Kidney tubule cell (primary cell): ENCODE measurements at places on chromosomes 3 and 15.

DNA sequence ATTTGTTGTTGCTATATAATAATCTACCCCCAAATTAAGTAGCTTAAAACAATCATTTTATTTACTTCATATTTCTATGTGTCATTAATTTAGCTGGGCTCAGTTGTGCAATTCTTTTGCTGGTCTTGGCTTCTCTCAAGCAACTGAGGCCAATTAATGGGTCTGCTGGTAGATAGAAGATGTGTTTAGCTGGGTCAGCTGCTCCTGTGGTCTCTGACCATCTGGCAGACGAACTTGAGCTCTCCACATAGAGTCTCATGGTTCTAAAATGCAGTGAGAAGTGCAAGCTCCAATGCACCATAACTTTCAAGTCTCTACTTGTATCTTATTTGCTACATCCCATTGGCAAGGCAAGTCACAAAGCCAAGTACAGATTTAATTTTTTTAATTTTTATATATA, 515.6 kb downstream of the ZIC1 start:
- DNase-seq, result no peak

DNA sequence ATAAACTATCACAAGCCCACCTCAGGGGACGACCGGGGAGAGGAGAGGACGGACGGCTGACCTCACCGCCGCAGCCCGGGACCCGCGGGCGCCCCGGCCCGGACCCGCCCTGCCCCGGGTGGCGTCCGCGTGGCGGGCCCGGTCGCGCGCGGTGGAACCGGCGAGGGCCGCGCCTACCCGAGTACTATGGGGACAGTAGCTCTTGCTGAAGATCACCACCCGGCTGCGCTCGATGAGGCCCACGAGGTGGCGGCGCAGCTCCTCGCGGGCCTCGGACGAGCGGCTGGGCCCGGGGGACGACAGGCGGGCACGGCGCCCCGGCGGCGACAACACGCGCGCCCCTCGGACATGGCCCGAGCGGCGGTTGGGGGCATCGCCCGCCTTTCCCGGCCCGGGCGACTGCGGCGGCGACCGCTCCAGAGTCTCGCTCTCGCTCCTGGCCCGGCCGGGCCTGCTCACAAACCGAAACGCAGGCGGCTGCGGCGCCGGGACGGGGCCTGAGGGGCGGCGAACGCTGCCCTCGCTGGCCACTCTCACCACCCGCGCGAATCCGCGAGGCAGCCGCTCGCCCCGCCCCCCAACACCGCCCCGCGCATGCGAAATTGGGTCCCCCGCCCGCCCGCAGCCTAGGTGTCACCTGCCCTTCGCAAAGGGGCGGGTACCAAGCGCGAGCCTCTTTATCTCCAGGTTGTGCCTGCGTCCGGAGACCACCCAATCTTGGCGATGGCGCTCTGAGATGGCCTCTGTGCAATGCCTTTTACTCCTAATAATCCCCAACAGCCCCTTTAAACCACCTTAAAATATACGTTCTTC, at the start of gene TXNRD3:
TXNRD3 (minus strand) TSS at position 554 of the 813 bp plus-strand sequence.
- DNase-seq, result peak; percentile 79

GRCh38 chr3:31772272-31772671, 208.8 kb downstream of the OSBPL10 start:
- no peak for DNase-seq

DNA sequence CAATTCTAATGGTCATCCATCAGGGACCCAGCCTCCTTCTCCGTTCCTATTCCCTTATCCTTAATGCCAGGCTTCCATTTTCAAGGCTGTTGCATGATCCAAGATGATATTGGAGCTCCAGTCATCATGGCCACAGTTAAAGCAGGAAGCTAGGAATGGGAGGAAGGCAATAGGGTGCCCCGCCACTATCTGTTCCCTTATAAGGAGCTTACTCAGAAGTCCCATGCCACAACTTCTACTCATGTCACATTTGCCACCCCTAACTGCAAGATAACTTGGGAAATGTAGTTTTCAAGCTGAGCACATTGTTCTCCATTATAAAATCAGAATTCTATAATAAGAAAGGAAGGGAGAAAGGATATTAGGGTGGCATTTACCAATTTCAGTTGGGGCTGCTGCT, 38.6 kb upstream of the SPSB4 start:
- no peak for DNase-seq

DNA sequence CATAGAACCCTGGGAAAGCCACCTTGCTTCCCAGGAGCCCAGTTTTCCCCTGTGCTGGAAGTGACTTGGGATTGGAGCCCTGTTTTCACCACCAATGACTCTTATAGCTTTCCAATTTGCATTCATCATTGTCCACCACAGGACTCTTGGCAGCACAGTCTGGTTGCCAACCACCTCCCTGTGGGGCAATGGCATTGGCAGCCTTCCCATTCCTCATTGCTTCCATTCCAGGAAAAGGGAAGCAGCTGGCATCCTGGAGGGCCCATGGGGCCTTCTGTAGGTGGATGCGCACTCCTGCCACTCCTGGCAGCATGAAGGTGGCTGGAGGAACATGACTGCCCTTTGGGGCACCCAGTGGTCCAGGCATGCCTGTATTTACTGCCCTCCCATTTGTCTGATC, 57.7 kb downstream of the FEM1B start:
- DNase-seq, result peak; percentile 73

- DNase-seq, result peak; percentile 77
These were observed 255.4 kb upstream of the ARPP21 start for GRCh38 chr3:35383719-35384555.

DNA sequence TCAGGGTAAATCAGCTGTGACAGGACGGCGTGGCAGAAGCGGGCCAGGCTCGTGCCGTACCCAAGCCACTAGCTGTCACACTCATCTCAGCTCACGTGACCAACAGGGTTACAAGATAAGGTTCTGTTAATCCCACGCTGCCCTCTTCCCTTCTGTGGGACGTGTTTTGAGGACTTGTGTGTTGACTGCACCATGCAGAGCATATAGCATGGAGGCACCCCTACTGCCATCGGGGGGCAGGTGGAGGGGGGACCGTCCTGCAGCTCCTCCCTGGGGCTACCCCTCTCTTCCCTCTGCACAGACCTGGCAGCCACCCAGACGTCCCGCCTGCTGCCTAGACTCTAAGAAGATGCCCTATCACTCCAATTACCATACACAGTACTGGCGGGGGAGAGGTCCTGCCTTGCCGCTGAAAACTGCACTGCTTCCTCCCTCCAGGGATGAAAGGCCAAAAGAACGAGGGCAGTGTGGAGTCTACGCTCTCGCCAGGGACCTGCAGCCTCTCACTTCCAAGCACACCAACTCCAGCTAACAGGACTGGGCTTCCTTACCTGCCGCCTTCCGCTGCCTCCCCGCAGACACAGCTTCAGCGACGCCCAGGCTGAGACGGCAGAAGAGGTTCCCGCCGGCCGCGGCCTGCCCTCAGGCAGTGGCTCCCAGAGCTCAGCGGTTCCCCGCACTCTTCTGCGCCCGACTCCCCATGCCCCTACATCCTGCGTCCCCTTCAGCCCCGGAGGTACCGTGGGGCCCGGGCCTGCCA, at the start of gene TNK2:
TNK2 (minus strand) TSS at position 618 of the 760 bp plus-strand sequence. CDS start 19,963 bp downstream, outside the sequence.
- DNase-seq, result peak; percentile 62

DNA sequence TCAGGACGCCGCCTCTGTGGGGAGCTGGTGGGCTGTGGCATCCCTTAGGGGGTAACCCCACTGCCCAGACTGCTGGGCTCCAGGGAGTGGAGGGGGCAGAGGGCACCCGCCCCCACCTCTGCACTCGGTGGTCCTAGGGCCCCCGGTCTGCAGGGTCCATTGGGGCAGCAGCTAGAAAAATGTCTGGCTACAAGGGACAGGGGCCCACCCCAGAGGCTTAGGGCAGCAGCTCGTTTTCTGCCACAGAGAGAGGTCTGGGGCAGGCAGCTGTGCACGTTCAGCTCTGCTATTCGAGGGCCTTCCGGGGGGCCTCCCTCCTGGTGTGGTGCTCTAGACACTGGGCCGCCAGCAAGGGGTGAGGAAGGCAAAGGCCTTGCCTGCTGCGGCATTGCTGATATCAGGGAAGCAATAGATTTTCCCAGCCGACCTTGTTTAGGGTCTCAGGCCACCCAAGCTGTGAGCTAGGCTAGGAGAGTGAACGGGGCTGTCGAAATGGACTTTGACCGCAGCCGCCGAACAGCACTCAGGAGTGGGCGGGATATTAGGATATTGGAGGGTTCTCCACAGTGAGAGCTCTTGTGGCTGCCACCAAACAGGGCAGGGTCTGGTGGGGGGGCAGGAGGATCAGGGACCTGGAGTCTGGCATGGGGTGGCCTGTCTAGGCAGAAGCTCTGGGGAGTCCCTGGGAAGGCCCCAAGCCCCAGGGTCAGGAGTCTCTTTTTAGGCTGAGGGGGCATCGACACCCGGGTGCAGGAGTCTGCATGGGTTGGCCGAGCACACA, 61.4 kb upstream of the KLF13 start:
- no peak for DNase-seq

GRCh38 chr3:29195056-29195455, 85.8 kb upstream of the RBMS3 start:
- DNase-seq, result peak; percentile 93

- DNase-seq, result no peak
These were observed 30.4 kb downstream of the SLC24A1 start for GRCh38 chr15:65651831-65652749.

DNA sequence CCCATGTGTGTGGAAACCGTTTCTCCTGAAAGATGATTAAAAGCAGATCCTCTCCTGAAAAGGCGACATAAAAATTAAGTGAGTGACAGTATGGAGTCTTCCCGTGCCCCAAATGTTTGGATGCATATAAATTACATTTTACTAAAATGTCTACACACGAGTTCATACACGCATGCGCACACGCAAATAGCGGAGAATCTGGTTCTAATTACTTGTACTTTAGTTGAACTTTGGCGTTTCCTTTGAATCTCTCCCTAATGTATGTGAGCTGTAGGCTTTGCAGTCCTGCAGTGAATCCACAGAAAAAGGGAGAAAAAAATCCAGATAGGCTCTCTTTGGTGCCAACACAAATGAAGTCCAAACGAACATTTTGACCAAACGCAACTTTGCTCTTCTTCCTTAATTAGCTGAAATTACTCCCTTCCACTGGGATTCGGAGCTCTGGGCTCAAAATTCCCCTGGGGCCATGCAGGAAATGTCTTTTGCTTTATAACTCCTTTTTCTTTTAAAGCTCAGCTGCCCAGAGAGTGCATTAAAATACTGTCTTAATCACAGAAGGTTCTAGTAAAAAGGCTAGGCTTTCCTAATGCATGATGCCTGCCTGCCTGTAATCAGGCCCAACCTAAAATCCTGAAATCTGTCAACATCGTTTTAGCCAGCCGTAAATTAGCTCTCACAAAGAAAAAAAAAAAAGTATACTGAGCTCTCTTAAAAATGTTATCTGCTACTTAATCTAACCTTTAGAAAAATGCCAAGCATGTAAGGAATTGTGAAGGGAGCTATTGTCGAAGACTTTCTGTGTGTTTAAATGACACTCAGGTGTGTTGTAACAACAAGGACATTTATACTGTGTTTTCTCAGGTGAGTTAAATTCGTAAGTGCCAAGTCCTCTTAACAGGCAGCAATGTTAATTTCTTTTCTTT, 26.2 kb downstream of the RARB start:
- peak; percentile 20 for DNase-seq

- DNase-seq, result no peak
These were observed 112.9 kb upstream of the ARHGEF3 start for GRCh38 chr3:56914646-56915045.

- peak; percentile 49 for DNase-seq
These were observed 1.6 kb upstream of the GOLM2 start for GRCh38 chr15:44286814-44287452.

GRCh38 chr3:106510206-106510605, 641.4 kb upstream of the CBLB start:
- DNase-seq, result no peak

DNA sequence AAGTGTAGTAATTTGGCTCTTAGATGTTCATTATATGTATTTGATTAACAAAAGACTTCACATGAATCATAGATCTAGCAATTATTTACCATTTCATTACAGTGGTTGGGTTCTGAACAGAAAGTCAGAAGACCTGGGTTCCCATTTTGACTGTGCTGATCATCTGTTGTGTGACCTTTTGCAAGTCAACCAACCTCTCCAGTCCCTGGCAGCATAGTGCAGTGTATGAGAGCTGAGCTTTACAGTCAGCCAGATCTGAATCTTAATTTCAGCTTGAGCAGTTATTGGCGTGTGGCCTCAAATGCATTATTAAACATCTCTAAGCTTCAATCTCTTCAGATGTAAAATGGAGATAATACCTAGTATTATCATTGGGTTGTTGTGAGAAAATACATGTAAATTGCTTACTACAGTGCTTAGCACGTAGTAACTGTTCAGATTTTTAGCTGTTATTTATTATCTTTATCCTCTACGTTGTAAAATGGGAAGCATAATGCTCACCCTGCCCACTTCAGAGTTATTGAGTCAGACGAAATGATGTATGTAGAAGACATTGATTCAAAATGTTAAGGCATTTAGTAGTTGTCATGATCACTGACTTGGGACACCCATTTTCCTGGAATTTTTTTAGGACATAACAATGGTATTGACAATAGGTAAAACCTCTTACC, 104.0 kb downstream of the KLHL25 start:
- no peak for DNase-seq

GRCh38 chr3:43865351-43865750, 174.6 kb downstream of the ABHD5 start:
- no peak for DNase-seq

DNA sequence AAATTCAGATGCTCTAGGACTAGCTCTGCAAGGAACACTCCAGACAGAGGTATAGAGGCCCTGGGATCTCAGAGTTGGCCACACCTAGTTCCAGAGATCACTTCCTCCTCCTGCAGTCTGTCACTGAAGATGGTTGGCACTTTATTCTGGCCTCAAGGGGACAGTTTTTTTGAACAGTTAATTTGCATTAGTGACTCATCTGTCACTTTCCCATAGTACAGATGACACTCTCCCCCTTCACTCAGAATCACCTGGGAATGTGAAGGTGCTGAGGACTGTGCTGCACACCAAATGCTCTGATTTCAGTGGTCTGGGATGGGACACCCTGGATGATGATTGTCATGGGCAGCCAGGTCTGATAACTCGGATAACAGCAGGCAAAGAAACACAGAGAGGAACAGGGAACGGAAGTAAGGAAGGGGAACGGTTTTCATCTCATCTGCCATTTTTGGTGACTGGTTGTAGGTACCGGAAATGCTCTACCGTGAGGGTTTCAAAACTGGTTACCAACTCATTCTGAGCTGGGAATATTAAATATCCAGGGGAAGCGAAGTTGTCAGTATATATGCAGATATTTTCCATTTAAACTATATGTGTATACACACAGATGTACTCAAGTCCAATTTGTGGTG, 232.5 kb upstream of the ST8SIA2 start:
- peak; percentile 29 for DNase-seq

- DNase-seq, result peak; percentile 25
These were observed 37.7 kb upstream of the GK5 start for GRCh38 chr3:142263112-142263511.

GRCh38 chr3:139629033-139629432, 48.7 kb downstream of the NMNAT3 start:
- DNase-seq, result peak; percentile 48
